ENCODE measurements at places on chromosomes 7 and 10.

DNA sequence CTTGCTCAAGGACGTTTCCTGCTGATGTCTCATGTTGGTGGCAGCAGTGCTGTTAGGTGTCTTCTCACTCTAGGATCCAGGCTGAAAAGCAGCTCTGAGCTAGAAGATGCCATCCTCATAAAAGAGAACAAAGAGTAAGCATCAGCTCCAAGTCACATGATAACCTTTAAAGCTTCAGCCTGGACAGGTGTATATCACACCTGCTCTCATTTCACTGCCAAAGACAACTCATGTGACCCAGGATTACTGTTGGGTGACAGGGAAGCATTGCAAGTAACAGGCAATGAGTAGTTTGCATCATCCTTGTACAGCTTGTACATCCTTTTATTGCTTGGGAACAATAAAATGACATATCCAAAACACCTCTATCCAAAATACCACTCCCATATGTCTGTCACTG, 423.4 kb upstream of the DPP6 start:
- no peak for DNase-seq

DNA sequence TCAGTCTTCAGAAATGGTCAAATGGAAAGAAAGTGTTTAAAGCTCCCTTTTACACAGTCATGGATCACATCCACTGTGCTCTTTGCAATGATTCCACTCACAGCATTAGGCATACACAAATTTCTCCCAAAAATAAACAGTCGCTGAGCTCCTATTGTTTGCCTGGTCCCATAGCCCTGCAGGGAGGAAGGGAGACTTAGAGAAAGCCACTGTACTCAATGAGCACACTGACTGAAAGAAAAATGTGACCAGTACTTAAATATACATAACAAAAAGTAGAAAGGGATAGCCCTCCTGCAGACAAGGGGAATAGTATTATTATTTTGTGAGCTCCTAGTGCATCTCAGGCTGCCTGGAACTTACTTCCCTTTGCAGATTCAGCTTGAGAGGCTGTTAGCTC, 853.2 kb downstream of the GRID1 start:
- DNase-seq: no peak

- no peak for DNase-seq
Observed at GRCh38 chr7:158143196-158144120, 444.2 kb downstream of the PTPRN2 start.

- DNase-seq: no peak
Observed at GRCh38 chr7:92824901-92825480, 11.4 kb downstream of the CDK6 start.

DNA sequence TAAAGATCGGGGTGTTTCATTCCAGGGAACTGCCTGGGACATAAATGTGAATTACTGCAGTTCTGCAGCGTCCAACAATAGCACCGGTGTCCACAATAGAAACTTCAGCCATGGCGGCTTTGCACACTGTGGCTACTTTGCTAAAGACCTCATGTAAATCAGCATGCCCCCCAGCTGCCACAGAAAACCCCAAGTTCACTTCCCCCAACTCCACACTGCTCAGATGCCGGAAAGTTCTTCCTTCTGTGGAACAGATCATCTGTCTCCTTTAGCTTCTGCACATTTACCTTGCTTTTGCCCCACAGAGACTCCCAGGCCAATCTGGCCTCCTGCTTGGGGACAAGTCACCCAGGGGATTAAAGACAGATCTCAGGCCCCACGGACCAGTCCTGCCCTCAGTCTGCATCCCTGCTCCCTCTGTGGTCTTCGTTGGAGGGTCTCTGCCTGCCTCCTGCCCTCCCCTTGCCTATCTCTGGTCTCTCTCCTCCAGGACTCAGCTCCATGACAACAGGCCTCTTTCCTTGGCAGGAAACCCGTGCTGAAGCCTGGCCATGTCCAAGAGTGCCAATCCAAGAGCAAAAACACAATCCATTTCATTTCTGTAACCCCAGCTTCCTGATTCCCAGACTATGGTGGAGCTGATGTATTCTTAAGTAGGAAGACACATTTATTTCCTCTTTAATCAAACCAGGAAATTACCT, 403.2 kb downstream of the RPS24 start:
- DNase-seq: no peak

GRCh38 chr7:115019882-115020605, 98.2 kb downstream of the MDFIC start:
- DNase-seq: no peak

GRCh38 chr7:137962875-137963507, 38.9 kb downstream of the CREB3L2 start:
- no peak for DNase-seq

DNA sequence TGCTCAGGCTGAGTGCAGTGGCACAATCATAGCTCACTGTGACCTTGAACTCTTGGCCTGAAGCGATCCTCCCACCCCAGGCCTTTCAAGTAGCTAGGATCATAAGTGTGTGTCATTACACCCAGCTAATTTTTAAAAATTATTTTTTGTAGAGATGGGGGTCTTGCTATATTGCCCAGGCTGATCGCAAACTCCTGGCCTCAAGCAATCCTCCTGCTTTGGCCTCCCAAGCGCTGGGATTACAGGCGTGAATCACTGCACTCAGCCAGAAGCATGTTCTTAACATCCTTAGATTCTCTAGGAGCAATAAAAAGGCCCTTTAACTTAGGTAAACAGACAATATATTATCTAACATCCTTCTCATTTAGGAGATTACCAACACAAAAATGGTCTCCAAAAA, 38.3 kb upstream of the EFCAB10 start:
- DNase-seq: no peak

DNA sequence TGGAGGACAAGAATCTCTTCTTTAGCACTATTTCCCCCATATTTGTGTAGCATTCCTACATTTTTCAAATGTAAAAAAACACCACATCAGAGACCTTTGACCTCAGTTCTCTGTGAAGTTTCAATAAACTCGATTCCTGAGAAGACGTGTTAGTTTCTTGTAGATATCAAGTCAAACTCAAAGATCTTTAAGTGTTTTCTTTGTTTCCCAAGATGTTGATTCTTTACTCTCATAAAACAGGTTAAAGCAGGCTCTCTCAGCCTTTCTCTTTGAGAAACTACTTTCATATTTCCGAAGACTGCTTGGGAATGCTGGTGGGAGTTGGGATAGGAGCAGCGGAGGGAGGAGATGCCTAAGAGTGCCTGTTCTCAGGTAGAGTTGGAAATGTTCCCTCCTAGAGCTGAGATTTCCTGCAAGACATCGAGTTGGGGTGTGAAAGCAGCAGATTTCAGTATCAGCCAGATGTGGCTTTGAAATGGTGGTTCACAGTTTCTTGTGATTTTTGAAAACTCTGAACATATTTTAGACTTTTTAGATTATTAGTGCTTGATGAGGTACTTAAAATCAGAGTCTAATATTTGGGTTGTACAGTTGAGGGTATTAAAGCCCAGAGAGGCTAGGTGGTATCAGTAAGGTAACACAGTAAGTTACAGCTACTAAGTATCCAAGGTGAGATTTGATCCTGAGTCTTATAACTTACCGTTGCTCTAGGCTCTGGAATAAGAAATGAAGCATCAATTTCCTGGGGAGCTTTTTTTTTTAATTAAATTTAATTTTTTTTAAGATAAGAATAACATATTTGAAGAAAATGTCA, 13.9 kb downstream of the ADK start:
- DNase-seq: no peak

GRCh38 chr10:128573281-128573845, 447.1 kb upstream of the MKI67 start:
- DNase-seq: no peak

DNA sequence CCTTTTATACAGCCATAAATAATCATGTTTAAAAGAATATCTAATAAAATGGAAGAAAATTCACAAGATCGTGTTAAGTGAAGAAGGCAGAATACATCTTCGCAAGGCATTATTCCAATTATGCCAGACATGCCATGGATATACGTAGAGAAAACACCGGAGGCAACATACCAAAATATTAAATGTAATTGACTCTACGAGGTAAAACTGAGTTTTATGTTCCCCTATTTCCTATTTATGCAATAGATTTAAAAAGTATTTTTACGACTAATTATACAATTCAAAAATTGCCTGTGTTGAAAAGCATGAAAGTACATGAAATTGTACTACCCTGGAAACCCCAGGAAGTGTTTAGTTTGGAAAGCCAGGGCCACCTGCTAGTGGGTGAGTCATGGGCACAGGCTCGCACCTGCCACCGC, 936 bp upstream of the REPIN1 start:
- DNase-seq: no peak

GRCh38 chr10:84801156-84801555, 472.8 kb downstream of the CCSER2 start:
- no peak for DNase-seq

DNA sequence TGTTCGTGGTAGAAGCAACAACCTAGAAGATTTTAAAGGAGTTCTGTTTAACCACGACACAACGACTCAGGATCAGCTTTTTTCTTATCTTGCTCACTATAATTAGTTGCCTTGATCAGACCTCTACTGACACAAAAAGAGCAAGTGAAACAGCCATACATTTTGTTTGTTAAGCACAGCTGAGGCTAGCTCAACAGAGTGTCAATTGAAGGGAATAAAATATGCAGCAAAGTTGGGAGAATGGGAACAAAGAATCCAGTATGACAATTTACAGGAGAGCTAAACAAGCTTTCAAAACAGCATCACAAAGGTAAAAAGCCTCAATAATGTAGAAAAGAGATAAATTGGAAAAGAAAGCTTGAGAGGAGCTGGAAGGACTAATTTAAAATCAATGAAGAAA, 40.5 kb upstream of the HERPUD2 start:
- DNase-seq: no peak

GRCh38 chr10:86597306-86597705, 57.0 kb upstream of the OPN4 start:
- DNase-seq: no peak

- DNase-seq: no peak
Observed at GRCh38 chr10:95785942-95786669, 30.1 kb downstream of the ENTPD1 start.

DNA sequence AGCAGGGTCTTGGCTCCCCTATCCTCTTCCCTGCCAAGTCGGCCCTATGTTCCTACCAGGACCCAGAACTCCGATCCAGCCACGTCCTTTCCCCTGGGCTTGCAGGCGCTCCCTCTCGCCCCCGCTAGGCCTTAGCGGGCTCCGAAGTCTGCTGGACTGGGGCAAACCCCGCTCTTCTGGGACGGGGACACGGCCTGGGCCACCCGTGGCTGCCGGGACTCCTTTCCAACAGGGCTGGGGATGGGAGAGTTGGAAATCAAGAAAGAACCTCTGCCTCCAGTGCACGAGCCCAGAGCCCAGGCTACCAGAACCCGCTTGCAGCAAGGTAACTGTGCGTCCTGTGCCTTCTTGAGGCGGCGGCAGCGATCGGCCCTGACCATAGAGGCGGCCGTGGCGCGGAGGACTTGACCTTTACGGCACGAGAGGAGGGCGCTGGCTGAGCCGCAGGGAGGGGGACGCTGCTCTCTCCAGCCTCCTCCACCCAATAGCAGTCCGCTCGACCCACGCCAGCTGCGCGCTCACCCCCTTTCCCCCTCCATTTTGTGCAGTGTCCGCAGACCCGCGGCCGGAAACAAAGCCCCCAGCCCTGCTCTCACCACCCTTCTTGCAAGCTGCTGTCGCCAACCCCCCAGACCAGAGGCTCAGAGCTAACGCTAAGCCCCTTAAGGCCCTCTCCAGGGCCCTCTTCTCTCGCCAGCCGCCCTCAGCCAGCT, 7.0 kb upstream of the HOXA11 start:
- no peak for DNase-seq

DNA sequence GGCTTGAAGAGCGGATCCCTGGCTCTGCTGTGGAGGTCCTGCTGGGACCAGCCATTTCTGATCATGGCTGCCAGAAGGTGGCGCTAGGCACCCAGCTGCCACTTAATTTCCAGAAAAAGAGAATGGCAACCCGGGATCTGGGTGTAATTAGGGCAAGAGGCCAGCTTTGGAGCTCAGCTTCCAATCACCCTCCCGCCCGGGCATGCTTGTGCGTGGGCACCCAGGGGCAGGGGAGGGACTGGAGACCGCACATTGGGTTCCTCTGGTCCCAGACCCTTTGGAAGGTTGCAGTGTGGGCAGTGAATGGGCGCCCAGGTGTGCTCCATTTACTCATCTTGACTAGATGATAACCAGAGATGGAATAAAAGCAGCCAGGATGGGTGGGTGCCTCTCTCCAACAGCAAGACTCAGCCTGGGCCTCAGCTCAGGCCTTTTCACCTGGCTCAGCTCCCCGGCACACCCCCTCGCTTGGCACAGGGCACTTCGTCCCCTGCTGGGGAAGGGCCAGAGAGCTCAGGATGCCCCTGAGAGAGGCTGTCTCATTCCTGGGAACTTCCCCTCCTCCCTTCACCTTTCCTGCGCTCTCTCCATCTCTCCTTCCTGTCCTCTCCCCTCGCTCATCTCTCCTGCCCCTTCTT, 14.7 kb downstream of the FAM241B start:
- no peak for DNase-seq

DNA sequence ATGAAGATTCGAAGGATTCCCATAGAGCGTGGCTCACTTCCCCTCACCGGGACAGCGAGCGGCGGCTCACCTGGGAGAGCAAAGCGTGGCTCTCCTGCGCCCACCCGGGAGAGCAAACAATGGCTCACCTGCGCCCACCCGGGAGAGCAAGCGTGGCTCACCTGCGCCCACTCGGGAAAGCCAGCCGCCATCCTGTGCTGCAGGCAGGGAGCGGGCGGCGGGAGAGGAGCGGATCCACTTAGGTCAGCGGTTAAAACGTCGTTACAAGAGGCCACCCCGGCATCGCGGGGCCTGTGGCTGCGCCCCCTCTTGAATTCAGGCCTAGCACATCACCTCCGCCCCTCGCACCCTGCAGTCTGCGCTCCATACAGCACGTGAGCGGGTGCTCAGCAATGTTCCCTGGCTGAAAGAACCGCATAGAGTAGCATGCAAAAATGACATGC, 461 bp upstream of the FIGNL1 start:
- DNase-seq: peak; percentile 16

DNA sequence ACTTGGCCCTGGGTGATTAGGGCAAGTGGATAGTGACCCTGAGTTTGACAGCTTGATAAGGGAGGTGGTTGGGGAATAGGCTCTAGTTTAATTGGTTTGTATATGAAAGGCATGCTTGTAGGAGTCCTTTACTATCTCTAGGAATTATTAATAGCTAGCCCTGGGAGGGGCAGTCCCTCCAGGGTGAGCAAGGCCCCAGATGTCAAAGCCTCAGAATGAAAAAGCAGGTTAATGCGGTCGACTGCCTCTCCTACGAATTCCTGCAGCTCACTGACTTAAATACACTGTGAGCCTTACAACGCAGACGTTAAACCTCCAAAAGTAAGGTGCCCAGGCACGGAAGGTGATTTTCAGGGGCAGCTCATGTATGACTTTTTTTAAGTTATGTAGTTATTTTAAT, 5.2 kb upstream of the BTBD16 start:
- no peak for DNase-seq

DNA sequence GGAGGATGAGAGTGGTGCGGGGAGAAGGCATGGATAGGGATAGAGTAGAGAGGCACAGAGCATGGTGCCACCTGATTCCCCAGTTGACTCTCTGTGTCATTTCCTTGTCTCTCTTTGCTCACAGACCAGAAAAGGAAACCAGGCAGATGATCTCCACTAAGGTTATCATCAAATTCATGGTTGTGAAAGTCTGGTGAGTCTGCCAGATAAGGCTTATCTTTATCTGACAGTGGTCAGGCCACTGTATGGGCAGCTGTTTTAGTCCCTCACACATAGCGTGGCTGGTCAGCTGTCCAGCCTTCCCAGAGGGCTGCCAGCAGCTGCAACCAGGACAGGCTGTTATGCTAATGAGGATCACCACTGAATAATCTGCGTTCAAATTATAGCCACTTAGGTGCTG, 99.0 kb downstream of the ADRA2A start:
- DNase-seq: no peak
